ENCODE measurements at places on chromosomes 7 and 10.

- no peak for DNase-seq
Measured at GRCh38 chr7:40996233-40996677, 706.6 kb downstream of the INHBA start.

DNA sequence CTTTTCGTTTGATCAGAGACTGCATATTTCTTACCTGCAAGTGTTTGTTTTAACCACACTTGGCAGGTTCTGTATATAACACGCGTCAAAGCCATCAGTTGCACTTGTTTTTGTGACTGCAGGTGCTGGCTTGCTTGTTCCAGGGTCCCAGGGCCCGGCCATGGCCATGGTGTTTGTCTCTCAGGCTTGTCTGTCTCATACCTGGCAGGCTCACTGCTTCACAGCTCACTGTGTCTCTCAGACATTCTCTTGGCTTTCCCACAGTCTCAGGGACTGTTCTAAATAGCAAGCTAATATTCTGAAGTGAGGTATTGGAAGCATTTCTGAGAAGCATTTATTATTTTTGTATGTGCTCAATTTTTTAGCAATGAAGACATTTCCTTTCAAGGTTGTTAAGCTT is 46.9 kb downstream of the GPR141 start:
- DNase-seq, result no peak

DNA sequence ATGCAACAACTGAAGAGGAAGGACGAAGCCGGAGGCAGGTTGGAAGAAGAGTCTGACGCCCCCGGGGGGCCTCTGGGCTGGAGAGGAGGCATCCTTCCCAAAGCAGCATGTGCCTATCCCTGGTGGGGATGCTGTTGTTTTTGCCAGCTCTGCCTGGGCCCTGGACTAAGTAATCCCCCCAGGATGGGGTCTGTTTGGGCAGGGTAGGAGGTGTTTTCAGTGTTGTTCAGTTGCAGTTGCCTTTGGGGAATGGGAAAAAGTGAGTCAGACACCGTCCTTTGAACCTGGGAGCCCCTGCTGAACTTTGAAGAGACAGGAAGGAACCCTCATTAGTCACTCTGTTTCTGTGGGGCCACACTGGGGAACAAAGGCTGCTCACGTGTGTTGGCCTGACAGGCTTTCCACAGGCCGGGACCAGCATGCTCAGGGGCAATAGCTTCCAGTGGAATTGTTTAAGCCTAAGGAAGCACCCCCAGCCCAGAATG is 35.2 kb upstream of the GDF10 start:
- DNase-seq, result no peak

DNA sequence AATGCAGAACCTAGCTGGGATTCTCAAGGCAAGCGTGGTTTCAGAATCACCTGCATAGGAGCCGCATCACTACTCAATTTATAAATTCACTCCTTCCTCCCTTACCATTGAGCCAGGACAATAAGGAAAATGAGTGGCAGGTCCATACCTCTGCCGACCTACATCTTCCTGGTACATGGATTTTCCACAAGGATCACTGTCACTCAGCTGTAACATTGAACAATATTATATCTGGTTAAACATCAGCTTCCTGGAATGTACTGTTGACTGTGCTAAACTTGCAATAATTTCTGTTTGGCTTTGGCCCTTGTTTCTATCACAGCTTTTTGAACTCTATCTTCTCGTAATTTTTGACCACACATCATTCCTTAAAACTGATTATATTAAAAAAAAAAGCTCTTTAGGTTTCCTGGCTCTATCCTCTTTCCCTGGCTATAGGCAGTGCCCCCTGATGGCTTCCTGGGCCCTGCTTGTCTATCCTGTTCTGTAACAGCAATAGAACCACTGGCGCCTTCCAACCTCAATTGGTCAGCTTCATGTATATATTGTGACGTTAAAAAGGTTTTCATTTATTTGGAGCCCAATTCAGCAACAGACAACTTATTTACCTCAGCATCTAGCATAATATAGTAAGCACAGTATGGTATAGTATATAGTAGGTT is 59.2 kb downstream of the RNLS start:
- DNase-seq, result no peak

DNA sequence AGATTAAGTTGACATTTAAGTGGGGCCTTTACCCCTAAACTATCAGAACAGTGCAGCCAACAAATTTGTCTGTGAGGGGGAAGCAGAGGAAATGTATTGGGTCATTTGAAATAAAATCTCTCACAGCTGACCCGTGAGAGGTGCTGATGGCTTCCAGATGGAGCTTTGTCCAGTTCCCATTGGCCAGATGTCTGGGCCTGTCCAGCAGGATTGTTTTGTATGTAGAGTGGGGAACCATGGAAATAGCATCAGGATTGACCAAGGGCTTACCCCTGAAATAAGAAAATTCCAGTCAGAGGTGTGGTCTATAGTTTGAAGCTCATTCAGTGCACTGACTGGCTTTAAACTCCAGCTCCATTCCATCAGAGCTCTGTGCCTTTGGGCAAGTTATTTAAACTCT is 50.6 kb downstream of the INHBA start:
- no peak for DNase-seq

All from GM12892 (cell line).